Endothelial cell of umbilical vein (primary cell): ENCODE measurements at places on chromosomes 12 and 14. TPM values are rescaled to one million over a fixed set of nuclear protein-coding genes. Genes with fewer than 3 reads are reported as not detected.

DCN gene
- 0.42 TPM in 1 of 2 replicates, not detected in the other for total RNA-seq

PRH2 gene
- total RNA-seq, result not detected in 2 replicates

OLR1 gene
- total RNA-seq, result not detected in 2 replicates

RNASE7 gene
- total RNA-seq, result not detected in 2 replicates

FAM161B gene
- total RNA-seq, result 3.1 and 3.3 TPM in 2 replicates

SIX4 gene
- total RNA-seq, result 4.7 and 7.5 TPM in 2 replicates

BATF gene
- total RNA-seq, result not detected in 2 replicates

MMP19 gene
- 0.31 and 0.78 TPM in 2 replicates for total RNA-seq

ZNF10 gene
- total RNA-seq, result 4.4 and 5.8 TPM in 2 replicates

MIP gene
- total RNA-seq, result not detected in 2 replicates

CCDC177 gene
- not detected in 2 replicates for total RNA-seq

LAG3 gene
- total RNA-seq, result 3.8 and 4.1 TPM in 2 replicates

ACOT4 gene
- 0.53 and 0.69 TPM in 2 replicates for total RNA-seq

KCNC2 gene
- total RNA-seq, result not detected in 2 replicates

TDRD9 gene
- total RNA-seq, result 0.83 and 1.4 TPM in 2 replicates

MIA2 gene
- 14.9 and 16.2 TPM in 2 replicates for total RNA-seq

CLEC4C gene
- total RNA-seq, result not detected in 2 replicates

EVL gene
- 61.9 and 62.5 TPM in 2 replicates for total RNA-seq

PTCSC3 gene
- not detected in 2 replicates for total RNA-seq

TAS2R8 gene
- total RNA-seq, result not detected in 2 replicates

ANKS1B gene
- 0.38 and 0.42 TPM in 2 replicates for total RNA-seq

SLC6A13 gene
- not detected in 2 replicates for total RNA-seq

PAWR gene
- total RNA-seq, result 154 and 175 TPM in 2 replicates

CAPRIN2 gene
- 25.0 and 29.9 TPM in 2 replicates for total RNA-seq

GLI1 gene
- 0.29 and 1.1 TPM in 2 replicates for total RNA-seq

POTEM gene
- total RNA-seq, result not detected in 2 replicates

BBOF1 gene
- total RNA-seq, result 2.2 and 2.3 TPM in 2 replicates

SLC39A5 gene
- not detected in 2 replicates for total RNA-seq

PAPOLA gene
- total RNA-seq, result 164 and 184 TPM in 2 replicates

C12orf50 gene
- total RNA-seq, result 0.30 and 0.31 TPM in 2 replicates

ARG2 gene
- 19.8 and 22.5 TPM in 2 replicates for total RNA-seq

BEGAIN gene
- 0.46 and 0.49 TPM in 2 replicates for total RNA-seq

RTN1 gene
- 0.29 TPM in 1 of 2 replicates, not detected in the other for total RNA-seq

SDSL gene
- total RNA-seq, result 3.7 and 5.7 TPM in 2 replicates

IFI27 gene
- 72.0 and 126 TPM in 2 replicates for total RNA-seq

KLRC2 gene
- not detected in 2 replicates for total RNA-seq
